ENCODE measurements at places on chromosomes 4 and X.

DNA sequence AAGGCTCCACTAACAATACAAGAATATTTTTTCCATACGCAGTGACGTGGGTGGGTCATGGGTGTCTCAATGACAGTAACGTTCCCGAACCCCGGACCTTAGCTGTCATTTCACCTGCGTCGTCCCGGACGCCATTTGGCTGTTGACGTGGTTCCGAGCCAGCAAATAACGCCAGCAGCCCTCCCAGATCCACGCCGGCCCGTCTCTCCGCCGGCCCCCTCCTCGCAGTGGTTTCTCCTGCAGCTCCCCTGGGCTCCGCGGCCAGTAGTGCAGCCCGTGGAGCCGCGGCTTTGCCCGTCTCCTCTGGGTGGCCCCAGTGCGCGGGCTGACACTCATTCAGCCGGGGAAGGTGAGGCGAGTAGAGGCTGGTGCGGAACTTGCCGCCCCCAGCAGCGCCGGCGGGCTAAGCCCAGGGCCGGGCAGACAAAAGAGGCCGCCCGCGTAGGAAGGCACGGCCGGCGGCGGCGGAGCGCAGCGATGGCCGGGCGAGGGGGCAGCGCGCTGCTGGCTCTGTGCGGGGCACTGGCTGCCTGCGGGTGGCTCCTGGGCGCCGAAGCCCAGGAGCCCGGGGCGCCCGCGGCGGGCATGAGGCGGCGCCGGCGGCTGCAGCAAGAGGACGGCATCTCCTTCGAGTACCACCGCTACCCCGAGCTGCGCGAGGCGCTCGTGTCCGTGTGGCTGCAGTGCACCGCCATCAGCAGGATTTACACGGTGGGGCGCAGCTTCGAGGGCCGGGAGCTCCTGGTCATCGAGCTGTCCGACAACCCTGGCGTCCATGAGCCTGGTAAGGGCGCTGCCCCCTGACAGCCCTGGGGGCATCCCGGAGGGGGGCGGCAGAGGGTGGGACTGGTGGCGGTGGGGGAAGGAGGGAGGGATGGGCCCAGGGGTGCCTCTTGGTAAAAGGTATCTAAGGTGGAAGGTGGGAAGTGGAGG lies at the start of gene CPE:
TSS of gene CPE (plus strand) at position 264 of the 933 bp plus-strand sequence. CDS start at position 478, 214 bp downstream.
- DNase-seq = no peak

- no peak for DNase-seq
These were observed 212.5 kb downstream of the SPATA18 start for GRCh38 chr4:52263607-52264006.

DNA sequence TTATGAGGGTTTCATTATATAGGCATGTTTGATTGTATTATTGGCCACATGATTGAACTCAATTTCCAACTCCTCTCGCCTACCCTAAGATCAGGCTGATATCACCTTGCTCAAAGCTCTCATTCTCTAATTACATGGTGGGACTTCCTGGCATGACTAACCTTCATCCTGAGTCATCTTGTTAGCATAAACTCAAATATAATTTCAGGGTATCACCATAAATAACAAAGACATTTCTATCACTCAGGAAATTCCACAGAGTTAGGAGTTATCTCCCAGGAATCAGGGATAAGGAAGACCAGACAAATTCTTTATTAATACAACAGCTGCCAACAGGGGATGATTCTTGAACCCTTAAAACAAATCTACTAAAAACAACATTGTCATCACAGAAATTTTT lies 90.7 kb downstream of the NDST3 start:
- DNase-seq = no peak

- no peak for DNase-seq
These were observed 485.7 kb upstream of the HS3ST1 start for GRCh38 chr4:11914406-11914805.

DNA sequence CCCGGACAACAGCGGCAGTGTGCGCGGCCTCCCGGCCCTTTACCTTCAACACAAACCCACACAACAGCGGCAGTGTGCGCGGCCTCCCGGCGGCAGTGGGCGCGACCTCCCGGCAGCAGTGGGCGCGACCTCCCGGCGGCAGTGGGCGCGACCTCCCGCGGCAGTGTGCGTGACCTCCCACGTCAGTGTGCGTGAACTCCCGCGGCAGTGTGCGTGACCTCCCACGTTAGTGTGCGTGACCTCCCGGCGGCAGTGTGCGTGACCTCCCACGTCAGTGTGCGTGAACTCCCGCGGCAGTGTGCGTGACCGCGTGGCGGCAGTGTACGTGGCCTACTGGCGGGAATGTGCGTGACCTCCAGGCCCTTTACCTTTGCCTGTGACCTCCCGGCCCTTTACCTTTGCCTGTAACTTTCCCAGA lies 576.6 kb upstream of the FRG1 start:
- no peak for DNase-seq

GRCh38 chr4:55795341-55795740 lies 24.2 kb upstream of the EXOC1L start:
- no peak for DNase-seq

DNA sequence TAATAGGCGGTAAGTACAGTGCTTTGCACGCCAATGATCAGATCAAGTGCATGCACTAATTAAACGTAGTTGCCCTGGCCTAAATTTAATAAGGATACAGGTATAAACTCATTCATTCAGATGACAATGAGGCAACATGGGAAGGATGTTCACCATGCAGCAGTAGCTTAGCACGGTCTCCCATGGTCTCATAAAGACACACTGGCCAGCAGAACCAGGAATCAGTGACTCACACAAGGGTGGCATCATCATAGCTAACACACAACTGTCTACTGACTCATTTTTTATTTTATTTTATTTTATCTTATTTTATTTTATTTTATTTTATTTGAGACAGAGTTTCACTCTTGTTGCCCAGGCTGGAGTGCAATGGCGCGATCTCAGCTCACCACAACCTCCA lies 42.7 kb downstream of the TMEM156 start:
- DNase-seq = no peak

DNA sequence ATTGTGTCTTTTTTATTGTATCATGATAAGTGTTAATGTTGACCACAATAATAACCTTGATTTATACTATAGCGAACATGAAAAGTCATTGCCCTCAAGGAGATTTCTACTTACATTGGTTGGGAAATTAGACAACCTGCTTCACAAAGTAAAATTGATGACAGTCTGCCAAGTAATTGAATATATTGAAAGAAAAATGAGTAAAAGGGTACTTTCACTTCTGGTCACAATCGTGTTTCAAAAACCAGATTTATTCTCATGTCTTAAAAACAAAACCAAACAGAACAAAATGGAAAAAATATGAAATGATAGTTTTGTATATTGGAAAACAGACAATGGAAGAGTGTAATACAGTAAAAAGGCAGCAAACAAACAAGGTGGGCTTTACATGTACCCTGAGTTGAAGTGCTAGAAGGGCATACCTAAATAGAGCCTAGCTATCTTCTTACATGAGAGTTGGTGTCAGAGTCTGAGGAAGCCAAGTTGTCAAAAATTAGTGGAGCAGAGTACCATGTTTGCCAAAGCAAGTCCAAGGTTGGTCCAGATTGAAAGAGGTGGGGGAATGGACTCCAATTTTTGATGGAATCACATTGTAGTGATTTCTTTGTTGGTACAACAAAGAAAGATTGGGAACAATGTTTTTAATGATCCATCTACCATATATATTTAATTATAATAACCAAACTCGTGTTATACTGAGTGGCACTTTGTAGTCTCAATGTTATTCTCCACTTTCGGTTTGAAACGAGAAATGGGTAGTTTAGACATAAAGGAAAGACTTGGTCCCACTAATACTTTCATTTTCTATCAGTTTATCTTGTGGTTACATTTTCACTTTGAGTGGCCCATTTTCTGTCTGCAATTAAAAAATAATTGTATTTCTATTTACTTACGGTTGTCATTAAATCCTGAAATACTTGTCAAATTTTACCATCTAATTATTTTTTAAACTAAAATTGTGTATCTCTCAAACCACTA lies 775.6 kb downstream of the STIM2 start:
- no peak for DNase-seq

DNA sequence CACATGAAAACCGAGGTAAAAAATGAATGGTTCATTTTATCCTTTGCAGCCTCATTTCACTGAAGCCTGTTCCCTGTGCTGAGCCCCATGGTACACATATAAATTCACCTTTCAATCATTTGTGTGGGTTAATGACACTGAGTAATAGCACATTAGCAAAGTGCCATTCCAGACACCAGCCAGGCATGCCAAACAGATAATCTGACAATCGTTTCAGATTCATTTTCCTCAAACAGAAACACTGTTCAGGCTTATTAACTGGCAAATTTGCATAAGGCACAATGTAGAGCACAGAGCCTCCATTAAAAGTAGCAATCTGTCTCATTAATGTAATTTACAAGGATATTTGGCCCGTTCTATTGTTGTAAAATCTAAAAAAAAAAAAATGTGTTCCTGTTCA lies 76.2 kb downstream of the UNC5C start:
- no peak for DNase-seq

GRCh38 chr4:136203199-136203598 lies 1329.1 kb downstream of the PCDH18 start:
- no peak for DNase-seq

- DNase-seq = no peak
These were observed 37.2 kb upstream of the PTPN13 start for GRCh38 chr4:86556791-86557415.

GRCh38 chr4:42720533-42720932 lies 63.6 kb upstream of the ATP8A1 start:
- no peak for DNase-seq

- DNase-seq = no peak
These were observed 32.4 kb downstream of the PPARGC1A start for GRCh38 chr4:23857367-23857959.

GRCh38 chrX:110346681-110347080 lies 12.0 kb upstream of the RTL9 start:
- DNase-seq = no peak

GRCh38 chrX:7272346-7272745 lies 124.4 kb upstream of the PUDP start:
- DNase-seq = no peak

All from stimulated activated CD4-positive, alpha-beta T cell treated with anti-CD3 and anti-CD28 coated beads, Interleukin-1b, Interleukin-23, amount 100 ng/mL, for 1 hour (primary cell).